ENCODE measurements at places on chromosomes 11 and 22. TPM values are rescaled to one million over a fixed set of nuclear protein-coding genes. Genes with fewer than 3 reads are reported as not detected.

DNA sequence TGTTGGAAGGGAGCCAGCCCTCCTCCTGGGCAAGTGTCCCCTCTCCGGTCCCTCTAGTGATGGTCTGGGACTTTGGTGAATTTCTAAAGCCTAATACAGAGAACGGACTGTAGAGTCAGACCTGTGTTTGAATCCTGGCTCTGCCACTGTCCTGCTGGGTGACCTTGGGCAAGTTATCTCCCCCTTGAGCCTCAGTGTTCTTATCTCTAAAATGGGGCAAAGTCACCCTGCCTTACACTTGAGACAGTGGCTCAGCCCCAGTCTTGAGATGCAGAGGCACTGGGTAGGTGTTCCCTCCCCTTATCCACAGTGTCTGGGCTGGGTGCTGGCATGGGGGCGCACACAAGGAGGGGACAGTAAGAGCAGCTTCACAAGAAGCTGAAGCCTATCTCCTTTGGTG, 20.9 kb downstream of the DGAT2 start:
- no peak for DNase-seq

DNA sequence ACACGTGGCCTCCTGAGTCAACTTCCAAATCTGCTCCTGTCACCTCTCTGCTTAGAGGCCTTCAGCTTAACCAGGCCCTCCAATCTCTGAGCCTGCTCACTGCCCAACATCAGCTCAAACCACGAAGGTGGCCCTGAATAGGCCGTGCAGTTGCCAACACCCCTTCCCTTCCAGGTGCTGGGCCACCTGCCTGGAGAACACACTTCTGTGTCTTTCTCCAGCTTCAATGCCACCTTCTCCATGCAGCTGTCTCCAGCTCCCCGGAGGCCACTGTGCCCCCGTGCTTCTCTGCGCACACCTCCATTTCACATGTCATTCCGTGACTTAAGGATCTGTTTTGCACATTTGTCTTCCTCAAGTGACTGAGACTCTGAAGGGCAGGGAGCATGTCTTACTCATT, 5.3 kb downstream of the RELA start:
- no peak for DNase-seq

- no peak for DNase-seq
Measured at GRCh38 chr11:77144857-77145428, 16.9 kb downstream of the MYO7A start.

GRCh38 chr11:96116376-96116775, 192.5 kb upstream of the MTMR2 start:
- DNase-seq: no peak

PATE4 gene
- not detected for total RNA-seq

DERL3 gene
- 7.7 TPM for total RNA-seq
